Activated CD8-positive, alpha-beta memory T cell treated with anti-CD3 and anti-CD28 coated beads for 4 hours (primary cell): ENCODE measurements at places on chromosomes 11 and 22.
A peak's percentile ranks its signal among the peaks of the same experiment; 100 is the strongest.

GRCh38 chr11:64742889-64743590 lies 902 bp downstream of the RASGRP2 start:
- DNase-seq: peak; percentile 58

DNA sequence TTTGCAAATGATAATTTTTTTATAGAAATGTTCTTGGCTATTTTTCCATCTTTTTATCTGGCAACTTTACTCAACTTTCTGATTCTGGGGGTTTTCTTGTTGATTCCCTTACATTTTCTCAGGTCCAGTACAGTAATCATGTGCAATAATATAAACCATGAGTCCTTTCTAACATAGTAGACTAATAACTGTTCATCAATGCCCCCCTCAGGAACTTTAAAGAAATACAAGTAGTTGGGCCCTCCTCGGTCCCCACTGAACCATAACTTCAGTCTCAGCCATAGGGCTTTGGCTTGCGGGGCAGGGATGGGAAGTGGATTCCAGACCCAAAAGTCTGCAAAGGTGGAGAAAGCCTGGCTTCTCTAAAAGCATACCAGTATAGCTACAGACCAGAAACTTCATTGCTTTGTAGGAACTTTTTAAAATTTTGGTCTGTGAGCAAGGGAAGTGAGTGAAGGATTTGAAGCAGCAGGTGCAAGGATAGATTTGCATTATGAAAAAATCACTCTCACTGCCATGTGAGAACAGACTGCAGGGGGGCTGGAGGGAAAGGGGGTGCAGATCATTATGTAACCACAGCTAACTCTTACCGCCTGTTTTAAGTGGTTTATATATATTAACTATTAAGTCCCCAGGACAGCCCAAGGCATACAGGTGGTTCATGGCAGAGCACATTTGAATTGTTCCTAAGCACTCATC lies 10.4 kb upstream of the TUB start:
- DNase-seq: no peak

DNA sequence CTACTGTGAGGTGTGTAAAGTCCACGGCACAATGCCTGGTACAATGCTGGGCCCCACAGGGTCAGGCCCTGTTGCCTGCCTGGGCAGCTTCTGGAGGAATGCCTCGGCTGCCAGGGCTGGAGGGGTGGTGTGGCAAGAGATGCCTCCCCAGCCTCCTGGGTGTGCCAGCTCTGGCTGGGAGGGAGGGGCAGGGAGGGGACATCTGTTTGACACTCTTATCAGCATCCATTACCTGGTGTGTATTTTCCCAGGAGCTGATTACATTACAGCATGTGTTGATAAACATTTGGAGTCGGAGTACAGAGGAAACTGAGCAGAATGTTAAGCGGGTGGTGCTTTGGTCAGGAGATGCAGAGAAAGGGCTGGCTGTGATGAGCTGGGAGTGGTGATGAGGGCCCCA lies 11.0 kb upstream of the NECTIN1 start:
- no peak for DNase-seq

DNA sequence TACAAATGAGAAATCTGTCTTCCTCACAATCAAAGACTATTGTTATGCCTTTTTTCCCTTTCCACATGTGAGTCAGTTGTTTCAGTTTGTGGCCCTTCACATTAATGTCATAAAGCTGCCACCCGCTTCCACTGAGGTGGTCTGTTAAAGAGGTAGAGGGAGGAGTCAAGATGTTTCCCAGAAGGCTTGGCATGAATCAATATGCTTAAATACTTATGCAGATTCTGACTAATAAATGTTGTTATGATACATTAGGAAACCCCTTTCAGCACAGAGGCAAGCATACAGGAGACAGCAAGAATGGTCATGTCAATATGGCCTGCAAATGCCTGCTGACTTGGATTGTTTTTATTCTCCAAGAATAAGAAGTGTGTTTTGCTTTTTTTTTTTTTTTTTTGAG lies 6.5 kb downstream of the RTN3 start:
- DNase-seq: no peak

DNA sequence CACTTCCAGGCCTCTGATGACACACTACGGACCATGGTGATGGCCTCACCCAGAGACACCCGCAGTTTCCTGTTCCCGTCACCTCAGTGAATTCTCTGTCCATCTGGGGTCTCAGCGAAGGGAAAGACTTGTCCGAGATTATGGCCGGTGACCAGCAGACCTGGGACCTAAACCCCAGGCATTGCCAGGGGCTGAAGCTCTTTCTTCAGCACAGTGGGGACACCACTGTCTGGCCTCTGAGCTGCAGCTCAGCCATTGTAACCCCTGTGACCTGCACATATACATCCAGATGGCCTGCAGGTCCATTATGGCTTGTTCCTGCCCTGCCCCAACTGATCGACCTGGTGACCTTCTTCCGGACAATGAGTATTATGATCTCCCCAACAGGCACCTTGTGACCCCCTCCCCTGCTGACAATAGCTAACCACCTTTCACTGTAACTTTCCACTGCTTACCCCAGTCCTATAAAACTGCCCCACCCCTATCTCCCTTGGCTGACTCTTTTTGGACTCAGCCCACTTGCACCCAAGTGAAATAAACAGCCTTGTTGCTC lies 22.3 kb downstream of the CBX7 start:
- no peak for DNase-seq

DNA sequence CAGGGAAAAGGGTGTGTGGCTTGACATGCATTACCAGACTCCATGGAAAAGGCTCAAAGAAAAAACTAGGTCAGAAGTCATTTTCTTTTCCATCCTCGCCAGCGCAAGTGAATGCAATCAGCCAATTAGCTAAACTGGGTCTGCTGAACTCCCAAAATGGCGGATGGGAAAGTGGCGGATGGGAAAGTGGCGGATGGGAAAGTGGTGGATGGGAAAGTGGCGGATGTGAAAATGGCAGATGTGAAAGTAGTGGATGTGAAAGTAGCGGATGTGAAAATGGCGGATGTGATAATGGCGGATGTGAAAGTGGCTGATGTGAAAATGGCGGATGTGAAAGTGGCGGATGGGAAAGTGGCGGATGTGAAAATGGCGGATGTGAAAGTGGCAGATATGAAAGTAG lies 158.4 kb downstream of the CEP164 start:
- no peak for DNase-seq

GRCh38 chr22:35034963-35035362 lies 31.0 kb upstream of the ISX start:
- DNase-seq: no peak

DNA sequence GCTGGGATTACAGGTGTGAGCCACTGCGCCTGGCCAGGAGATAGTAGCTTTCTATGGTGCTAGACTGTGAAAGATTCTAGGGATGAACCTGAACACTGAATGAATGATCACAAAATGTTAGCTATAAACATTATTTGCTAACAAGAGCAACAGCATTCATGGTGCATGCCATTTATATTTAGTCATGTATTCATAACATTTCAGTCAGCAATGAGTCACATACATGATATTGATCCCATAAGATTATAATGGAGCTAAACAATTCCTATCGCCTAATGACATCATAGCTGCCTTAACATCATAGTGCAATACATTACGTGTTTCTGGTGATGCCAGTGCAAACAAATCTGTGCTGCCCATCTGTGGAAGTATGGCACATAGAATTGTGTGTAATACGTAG lies 164.1 kb downstream of the ARHGAP42 start:
- no peak for DNase-seq

DNA sequence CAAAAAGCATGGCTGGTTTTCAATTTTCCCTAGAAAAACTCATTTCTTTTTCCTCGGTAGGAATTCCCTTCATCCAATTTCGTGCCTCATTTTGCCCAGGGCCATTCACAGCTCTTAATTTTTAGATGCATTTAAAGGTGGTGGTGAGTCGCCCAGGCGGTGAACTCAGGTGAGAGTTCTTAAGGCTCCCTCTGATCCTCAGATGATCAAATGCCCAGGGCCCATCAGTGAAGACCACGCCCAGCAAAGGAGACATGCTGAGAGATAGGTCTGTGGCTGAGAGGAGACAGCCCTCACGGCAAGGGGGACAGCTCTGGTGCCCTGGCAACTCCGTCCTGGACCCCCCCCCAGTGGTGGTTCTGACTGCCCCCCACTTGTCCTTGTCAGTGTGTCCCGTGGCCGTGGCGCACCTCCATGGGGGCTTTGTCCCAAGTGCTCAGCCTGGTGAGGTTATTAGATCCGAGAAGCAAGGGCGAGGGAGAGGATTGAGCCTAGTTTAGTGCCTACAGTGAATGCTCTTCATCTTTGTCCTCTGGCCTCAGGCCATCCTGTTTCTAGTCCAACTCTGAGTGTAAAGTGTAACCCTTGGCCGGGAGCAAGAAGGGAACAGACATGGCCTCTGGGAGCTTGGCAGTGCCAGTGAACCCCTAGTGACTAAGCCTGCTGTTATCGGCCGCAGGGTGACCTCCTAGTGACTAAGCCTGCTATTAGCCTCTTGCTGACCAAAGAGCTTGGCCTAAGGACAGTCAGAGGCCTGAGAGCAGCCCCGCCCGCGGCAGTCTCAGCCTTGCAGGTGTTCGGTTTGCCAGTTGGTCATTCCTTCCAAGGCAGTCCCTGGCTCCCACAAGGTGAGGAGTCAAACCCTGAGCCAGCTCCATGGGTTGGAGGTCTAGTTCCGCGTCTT lies 83.5 kb downstream of the CTTN start:
- no peak for DNase-seq

- DNase-seq: no peak
Observed at GRCh38 chr11:95521133-95521542, 268.4 kb downstream of the FAM76B start.

GRCh38 chr11:63738720-63739360 lies 29.7 kb downstream of the ZFTA start:
- DNase-seq: peak; percentile 33

GRCh38 chr11:109854731-109855130 lies 238.5 kb upstream of the ZC3H12C start:
- DNase-seq: no peak

- no peak for DNase-seq
Observed at GRCh38 chr11:17449158-17449557, 27.5 kb downstream of the ABCC8 start.

GRCh38 chr11:111135101-111135500 lies 110.4 kb upstream of the POU2AF2 start:
- DNase-seq: no peak

DNA sequence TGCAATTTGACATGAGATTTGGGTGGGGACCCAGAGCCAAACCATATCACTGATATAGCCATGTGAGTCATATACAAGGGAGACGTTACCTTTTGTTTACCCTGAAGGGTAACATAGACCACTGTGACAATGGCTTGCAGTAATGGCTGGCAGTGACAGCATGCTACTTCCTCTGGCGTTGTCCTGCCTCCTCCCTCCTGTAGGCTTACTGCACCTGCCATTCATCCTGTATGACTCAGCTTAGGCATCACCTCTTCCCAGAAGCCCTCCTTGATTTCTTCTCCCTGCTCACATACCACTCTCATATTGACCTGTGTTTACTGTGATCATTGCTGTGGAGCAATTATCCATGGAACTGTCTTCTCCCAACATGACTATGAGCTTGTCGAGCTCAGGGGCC lies 12.0 kb upstream of the PVALB start:
- DNase-seq: no peak

- DNase-seq: no peak
Observed at GRCh38 chr11:46271875-46272815, 5.3 kb upstream of the CREB3L1 start.

- no peak for DNase-seq
Observed at GRCh38 chr11:132519241-132519815, 1013.0 kb downstream of the OPCML start.

DNA sequence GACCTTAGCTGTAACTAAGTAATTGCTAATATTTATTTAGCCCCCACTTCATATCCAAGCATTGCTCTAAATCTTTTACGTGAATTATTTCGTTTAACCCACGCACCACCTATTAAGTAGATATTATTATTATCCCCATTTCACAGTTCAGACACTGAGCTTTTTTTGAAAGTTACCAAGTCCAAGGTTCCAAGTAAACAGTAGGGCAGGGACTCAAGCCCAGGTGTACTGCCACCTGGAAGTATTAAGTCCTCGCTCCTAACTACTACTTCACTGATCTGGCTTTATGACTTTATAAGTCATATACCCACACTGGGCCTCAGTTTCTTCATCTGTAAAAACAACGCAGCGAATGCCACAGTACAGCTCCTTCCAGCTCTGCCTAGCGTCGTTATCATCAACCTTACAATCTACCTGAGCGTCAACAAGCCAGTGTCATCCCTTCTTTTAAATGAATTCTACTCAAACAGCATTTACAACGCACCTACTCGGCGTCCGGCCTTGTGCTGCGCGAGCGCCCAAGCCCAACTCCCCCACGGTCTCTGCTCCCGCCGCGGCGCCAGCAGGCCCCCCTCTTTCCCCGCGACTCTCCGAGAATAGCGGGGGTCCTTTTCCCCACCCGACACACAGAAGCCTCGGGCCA lies 624 bp downstream of the TMEM41B start:
- no peak for DNase-seq
